Activated CD4-positive, alpha-beta T cell treated with anti-CD3 and anti-CD28 coated beads, Interleukin-2, amount 10 ng/mL, durations not matched to agents 7 days and 5 days (primary cell): ENCODE measurements at places on chromosomes 2 and 18.

- no peak overlapping the region for H3K27ac ChIP-seq
- DNase-seq: no peak
- peaks cover 3% of the 10 kb centered on the region for H3K4me1 ChIP-seq
- H3K36me3 ChIP-seq: peaks cover 39% of the 10 kb centered on the region
Observed at GRCh38 chr2:201084863-201085262, 13.1 kb downstream of the NDUFB3 start.

GRCh38 chr2:100756704-100757103 lies 63.2 kb upstream of the NPAS2 start:
- H3K27me3 ChIP-seq: peaks cover 4% of the 10 kb centered on the region
- H3K36me3 ChIP-seq: no peaks in the 10 kb centered on the region
- H3K4me1 ChIP-seq: peaks cover 5% of the 10 kb centered on the region
- H3K4me3 ChIP-seq: no peak overlapping the region
- H3K27ac ChIP-seq: no peak overlapping the region

DNA sequence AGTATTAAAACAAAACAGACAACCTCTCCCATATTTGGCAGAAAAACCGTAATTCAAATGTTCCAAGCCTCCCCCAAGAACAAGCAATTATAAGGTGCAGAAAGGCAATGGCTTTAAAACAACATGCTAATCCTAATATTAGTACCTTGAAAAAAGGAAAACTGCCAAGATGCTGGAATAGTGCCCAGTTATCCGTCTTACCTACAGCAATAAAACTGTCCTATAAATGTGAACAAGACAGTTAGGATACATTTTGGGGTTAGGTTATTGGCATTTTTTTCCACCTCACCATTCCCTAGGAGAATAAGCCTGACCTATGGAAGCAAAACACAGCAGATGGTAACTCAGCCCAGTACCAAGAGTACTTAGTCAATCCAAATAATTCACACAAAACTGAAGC lies 83.2 kb downstream of the TCF4 start:
- no peak for DNase-seq
- no peak overlapping the region for H3K27ac ChIP-seq
- H3K4me3 ChIP-seq: no peak overlapping the region
- no peaks in the 10 kb centered on the region for H3K36me3 ChIP-seq

- peaks cover 68% of the 10 kb centered on the region for H3K36me3 ChIP-seq
- H3K4me1 ChIP-seq: peaks cover 14% of the 10 kb centered on the region
- no peak for DNase-seq
Observed at GRCh38 chr18:21000667-21001066, 110.9 kb downstream of the ROCK1 start.

DNA sequence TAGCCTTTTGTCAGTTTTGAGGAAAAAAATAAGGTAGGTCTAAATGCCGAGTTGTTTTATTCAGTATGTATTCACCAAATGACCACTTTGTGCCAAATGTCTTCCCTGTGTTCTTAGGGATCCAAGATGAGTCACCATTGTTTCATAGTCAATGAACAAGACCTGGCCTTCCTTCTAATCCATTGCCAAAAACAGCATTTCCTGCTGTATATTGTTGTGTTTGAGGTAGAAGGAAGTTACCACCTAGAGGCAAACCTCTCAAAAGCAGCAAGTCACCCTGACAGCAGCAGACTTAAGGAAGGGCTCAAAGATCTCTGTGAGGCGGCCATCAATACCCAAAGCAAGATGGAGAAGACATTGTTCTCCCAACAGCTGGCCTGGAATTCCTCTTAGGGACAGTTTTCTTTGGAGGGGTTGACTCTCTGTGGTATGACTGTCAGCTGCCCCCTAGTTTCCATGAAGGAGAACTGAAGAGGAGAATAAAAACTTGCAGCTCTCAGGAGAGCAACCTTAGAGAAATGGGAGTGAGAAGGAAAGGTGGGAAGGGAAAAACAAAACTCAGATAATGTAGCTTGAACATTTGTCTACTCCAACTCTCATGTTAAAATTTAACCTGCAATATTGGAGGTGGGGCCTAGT lies 328.3 kb downstream of the LRATD1 start:
- DNase-seq: no peak
- H3K27ac ChIP-seq: no peak overlapping the region
- H3K4me1 ChIP-seq: no peaks in the 10 kb centered on the region
- no peaks in the 10 kb centered on the region for H3K36me3 ChIP-seq

GRCh38 chr18:29196307-29196706 lies 1019.4 kb upstream of the CDH2 start:
- no peaks in the 10 kb centered on the region for H3K4me1 ChIP-seq
- no peaks in the 10 kb centered on the region for H3K36me3 ChIP-seq
- no peak overlapping the region for H3K27ac ChIP-seq
- no peaks in the 10 kb centered on the region for H3K27me3 ChIP-seq

- H3K27me3 ChIP-seq: peaks cover 10% of the 10 kb centered on the region
- no peaks in the 10 kb centered on the region for H3K4me1 ChIP-seq
- no peak for DNase-seq
- no peaks in the 10 kb centered on the region for H3K36me3 ChIP-seq
- no peak overlapping the region for H3K4me3 ChIP-seq
- H3K27ac ChIP-seq: no peak overlapping the region
Observed at GRCh38 chr18:24669015-24669414, 208.6 kb downstream of the HRH4 start.

GRCh38 chr18:51350081-51350480 lies 152.6 kb upstream of the MEX3C start:
- no peaks in the 10 kb centered on the region for H3K4me1 ChIP-seq
- H3K27ac ChIP-seq: no peak overlapping the region
- no peak overlapping the region for H3K4me3 ChIP-seq
- no peak for DNase-seq

DNA sequence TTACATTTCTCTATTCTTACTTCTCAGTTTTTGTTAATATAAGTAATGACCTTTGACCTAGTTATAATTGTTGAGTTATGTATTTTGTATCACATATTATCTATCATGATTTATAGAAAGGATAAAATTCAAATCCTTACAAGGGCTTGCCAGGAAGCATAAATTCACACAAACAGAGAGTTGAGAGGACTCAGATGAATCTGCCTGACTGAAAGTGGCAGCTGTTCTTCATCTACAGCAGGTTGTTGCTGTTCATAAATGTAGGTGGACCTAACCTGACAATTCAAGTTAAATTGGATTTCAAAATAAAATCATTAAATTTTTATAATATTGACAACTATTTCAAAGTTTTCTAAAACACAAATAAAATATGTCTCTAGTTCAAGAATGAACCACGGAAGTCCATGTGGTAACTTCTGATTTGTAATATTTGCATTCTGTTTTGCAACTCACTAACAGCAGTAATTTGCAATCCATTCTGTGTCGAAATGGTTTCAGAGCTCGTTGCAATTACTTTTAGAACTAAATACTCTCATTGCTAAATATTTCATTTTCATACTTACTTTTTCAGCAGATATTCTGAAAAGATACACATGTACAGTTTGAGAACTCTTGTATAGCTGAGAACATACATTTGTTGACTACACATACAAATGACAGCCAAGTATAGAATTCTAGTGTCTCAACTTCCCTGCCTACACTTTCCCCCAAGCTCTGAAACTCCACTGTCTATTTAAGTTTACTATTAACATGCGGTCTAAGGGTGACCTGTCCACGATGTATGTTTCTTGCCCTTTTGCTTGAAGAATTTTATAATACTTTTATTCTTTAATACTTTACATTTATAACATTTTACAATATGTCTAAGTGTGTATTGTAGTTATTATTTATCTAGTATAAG lies 25.7 kb downstream of the SCN7A start:
- H3K4me1 ChIP-seq: no peaks in the 10 kb centered on the region
- no peak overlapping the region for H3K4me3 ChIP-seq
- DNase-seq: no peak
- H3K27ac ChIP-seq: no peak overlapping the region

DNA sequence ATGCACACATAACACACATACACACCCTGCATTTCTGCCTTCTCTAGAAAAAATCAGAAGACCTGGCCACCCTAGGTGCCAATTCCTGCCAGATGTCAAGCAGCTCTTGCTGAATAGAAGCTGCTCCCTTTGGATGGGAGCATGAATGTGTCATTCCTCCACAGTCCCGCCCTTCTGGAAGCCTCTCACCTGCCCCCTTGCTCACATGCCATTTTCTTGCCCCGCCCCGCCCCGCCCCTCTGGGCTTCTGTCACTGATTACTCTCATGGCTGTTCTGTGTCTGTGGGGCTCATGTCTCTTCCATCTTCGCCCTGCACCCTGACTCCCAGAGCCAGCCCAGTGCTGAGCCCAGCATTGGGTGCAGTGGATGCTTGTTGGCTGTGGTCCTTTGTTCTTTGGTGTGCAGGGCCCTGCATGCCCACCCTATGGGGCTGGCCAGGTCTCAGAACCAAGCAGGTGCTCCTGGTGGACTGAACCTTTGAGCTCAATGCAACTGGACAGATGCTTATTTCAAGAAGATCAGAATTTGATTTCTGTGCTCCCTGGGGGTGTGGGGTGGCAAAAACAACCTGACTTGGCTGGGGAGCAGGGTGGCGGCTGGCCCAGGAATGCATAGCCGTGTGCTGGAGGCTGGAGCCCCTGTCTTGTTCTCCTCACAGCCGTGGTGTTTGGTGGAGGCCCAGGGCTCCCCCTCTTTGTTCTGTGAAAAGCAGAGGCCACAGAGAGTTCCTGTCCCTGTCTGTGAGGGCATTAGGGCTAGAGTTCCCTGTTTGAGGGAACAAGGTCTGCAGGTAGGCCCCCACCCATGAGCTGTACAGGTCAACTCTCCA lies 140.6 kb upstream of the GLI2 start:
- no peak overlapping the region for H3K4me3 ChIP-seq
- no peak overlapping the region for H3K27ac ChIP-seq
- no peak for DNase-seq
- H3K36me3 ChIP-seq: no peaks in the 10 kb centered on the region
- H3K4me1 ChIP-seq: no peaks in the 10 kb centered on the region
- no peaks in the 10 kb centered on the region for H3K27me3 ChIP-seq

- no peaks in the 10 kb centered on the region for H3K36me3 ChIP-seq
- H3K27me3 ChIP-seq: peaks cover 11% of the 10 kb centered on the region
- no peaks in the 10 kb centered on the region for H3K4me1 ChIP-seq
- no peak overlapping the region for H3K4me3 ChIP-seq
- no peak overlapping the region for H3K27ac ChIP-seq
Observed at GRCh38 chr2:236748385-236748784, 178.8 kb downstream of the ACKR3 start.

DNA sequence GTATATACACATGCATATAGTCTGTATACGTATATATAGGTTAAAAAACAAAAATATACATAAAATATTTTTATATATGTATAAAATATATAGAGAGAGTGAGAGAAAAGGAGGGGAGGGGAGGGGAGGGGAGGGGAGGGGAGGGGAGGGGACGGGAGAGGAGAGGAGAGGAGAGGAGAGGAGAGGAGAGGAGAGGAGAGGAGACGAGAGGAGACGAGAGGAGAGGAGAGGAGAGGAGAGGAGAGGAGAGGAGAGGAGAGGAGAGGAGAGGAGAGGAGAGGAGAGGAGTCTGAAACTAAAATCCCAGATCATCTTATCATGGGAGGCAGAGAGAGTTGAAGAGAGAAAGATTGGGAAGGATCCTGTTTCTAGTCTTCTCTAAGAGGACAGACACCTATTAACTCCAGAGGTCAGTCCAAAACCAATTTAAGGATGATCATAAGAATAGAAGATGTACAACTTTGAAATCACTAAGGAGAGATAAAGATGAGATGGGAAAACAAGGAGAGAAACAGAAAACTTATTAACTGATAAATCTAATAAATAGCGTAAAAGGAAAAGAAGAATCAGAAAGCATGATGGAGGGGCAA lies 195.4 kb downstream of the SRBD1 start:
- H3K4me3 ChIP-seq: no peak overlapping the region
- H3K4me1 ChIP-seq: no peaks in the 10 kb centered on the region
- H3K27ac ChIP-seq: no peak overlapping the region
- no peaks in the 10 kb centered on the region for H3K27me3 ChIP-seq
- H3K36me3 ChIP-seq: peaks cover 17% of the 10 kb centered on the region

- no peak overlapping the region for H3K27ac ChIP-seq
- H3K27me3 ChIP-seq: peaks cover 6% of the 10 kb centered on the region
- no peak for DNase-seq
- no peak overlapping the region for H3K4me3 ChIP-seq
- H3K36me3 ChIP-seq: no peaks in the 10 kb centered on the region
- peaks cover 3% of the 10 kb centered on the region for H3K4me1 ChIP-seq
Observed at GRCh38 chr2:423479-423878, 135.6 kb upstream of the ALKAL2 start.

- no peak for DNase-seq
- peaks cover 1% of the 10 kb centered on the region for H3K4me1 ChIP-seq
- no peaks in the 10 kb centered on the region for H3K27me3 ChIP-seq
- H3K36me3 ChIP-seq: no peaks in the 10 kb centered on the region
- no peak overlapping the region for H3K27ac ChIP-seq
Observed at GRCh38 chr2:25972049-25972823, 10.1 kb downstream of the KIF3C start.

DNA sequence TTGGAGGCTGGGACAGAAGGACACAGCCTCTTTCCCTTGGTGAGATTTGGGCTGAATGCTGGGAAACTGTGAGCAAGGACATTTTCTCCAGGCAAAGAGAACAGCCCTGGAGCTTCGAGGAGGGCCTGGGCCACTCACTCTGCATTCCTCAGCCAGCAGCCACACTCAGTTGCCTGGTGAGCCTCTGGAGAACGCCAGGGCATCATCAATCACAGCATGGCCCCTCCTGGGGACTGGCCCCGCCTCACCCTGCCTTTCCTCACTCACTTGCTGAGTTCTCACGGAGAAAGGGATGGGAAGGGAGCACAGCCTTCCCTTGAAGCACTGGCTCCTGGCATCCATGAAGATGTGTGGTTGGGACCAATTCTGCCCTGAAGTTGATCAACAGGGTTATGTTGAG lies 55.0 kb downstream of the APOB start:
- no peaks in the 10 kb centered on the region for H3K36me3 ChIP-seq
- peaks cover 3% of the 10 kb centered on the region for H3K27me3 ChIP-seq

GRCh38 chr2:64466478-64467085 lies 12.6 kb downstream of the LGALSL start:
- no peaks in the 10 kb centered on the region for H3K4me1 ChIP-seq
- H3K4me3 ChIP-seq: no peak overlapping the region
- no peak for DNase-seq
- H3K36me3 ChIP-seq: no peaks in the 10 kb centered on the region

- no peak overlapping the region for H3K4me3 ChIP-seq
- no peak overlapping the region for H3K27ac ChIP-seq
- no peaks in the 10 kb centered on the region for H3K36me3 ChIP-seq
- H3K27me3 ChIP-seq: peaks cover 22% of the 10 kb centered on the region
- H3K4me1 ChIP-seq: no peaks in the 10 kb centered on the region
Observed at GRCh38 chr2:149076863-149077412, 38.4 kb downstream of the LYPD6B start.

GRCh38 chr2:219002395-219003266 lies 9.4 kb upstream of the CRYBA2 start:
- H3K4me1 ChIP-seq: peaks cover 5% of the 10 kb centered on the region
- H3K36me3 ChIP-seq: no peaks in the 10 kb centered on the region

GRCh38 chr18:43606795-43607194 lies 329.5 kb upstream of the SYT4 start:
- DNase-seq: no peak
- H3K4me1 ChIP-seq: no peaks in the 10 kb centered on the region
- H3K27ac ChIP-seq: no peak overlapping the region
- H3K36me3 ChIP-seq: no peaks in the 10 kb centered on the region

DNA sequence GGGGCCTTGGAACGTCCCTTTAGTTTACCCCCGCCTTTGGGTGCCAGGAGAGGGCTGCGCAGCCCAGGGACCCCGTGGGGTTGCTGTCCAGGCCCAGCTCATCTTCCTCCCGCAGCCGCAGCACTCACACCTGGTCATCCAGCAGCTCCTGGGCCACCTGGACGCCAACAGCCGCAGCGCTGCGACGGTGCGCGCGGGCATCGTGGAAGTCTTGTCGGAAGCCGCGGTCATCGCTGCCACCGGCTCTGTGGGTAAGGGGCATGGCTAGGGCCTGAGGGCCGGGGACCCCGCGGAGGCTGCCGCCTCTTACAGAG lies 37.2 kb downstream of the POMC start:
- DNase-seq: no peak
- peak overlapping the region; percentile 56 for H3K4me3 ChIP-seq
- no peaks in the 10 kb centered on the region for H3K36me3 ChIP-seq
- H3K4me1 ChIP-seq: peaks cover 16% of the 10 kb centered on the region
- no peak overlapping the region for H3K27ac ChIP-seq
